8988T (cell line): ENCODE measurements at places on chromosomes 11 and 22.

- DNase-seq: no peak
These were observed 35.2 kb upstream of the FADD start for GRCh38 chr11:70167723-70168404.

DNA sequence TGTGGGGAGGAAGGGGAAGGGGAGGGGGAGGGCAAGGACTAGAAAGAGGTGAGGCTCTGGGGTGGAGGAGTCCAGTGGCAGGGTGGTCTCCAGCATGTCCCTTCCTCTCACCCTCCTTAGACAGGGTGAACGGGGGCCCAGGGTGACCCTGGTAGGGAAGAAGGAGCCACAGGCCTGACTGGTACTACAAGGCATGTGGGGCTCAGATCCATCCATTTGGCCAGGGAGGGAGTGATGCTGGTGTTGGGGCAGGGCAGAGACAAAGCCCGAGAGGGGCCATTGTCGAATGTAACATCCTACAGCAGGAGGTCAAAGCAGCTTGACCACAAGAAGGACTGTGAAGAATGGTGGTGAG, 69.0 kb upstream of the SHISAL1 start:
- no peak for DNase-seq

- DNase-seq: no peak
These were observed 262.3 kb upstream of the MTNR1B start for GRCh38 chr11:92707173-92707619.

- peak; percentile 32 for DNase-seq
These were observed 100.5 kb downstream of the WT1 start for GRCh38 chr11:32334822-32335221.

DNA sequence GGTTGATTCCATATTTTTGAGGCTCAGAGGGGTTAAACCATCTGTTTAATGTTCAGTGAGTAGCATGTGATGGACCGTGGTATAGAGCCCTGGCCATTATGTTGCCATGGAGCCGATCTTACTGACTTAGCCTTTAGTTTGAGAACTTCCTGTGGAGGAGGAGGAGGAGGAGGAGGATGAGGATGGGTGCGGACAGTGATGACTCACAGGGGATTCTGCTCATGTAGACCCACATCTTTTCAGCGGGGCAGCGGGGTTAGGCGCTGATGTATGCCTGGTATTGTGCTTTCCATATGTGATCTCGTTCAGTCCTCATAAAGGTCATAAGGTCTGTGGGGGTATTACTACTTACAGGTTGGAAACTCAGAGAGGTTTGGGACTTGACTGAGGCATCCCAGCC, 13.9 kb downstream of the STX3 start:
- no peak for DNase-seq

- DNase-seq: no peak
These were observed 6.1 kb upstream of the PNPLA3 start for GRCh38 chr22:43917521-43917920.

DNA sequence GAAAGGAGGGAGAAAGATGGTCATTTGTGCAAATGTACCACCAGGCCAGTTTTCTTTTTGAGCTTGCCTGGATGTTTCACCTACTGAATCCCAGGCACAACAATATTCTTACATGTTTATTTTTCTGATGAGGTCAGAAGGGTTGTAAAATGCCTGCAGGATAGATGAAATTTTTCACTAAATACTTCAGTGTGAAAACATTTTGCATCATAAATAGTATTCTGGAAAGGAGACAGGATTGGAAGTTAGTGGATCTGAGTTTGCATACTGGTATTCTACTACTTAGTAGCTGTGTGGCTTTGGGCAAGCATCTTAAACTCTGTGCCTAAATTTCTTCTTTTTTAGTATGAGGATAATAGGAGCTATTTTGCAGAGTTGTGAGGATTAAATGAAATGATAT, 24.8 kb downstream of the RNF169 start:
- no peak for DNase-seq

- DNase-seq: no peak
These were observed 5.0 kb upstream of the PLEKHA7 start for GRCh38 chr11:17019232-17019631.

DNA sequence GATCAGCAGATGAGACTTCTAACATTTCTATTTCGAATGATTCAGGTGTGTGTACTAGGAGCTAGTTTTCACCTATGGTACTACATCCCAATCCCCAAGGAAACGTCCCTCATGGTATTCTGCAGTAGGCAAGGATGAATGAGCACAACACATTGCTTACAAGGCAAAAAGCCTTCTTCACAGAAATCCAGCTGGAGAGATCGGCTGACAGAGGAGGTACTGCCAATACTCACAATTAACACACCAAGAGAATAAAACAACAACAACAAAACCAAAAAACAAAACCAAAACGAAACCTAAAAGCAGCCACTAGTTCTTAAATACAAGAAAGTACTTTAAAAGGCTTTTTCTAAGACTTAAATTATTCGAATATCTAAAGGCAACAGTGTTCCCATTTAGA, 101.4 kb downstream of the PICALM start:
- no peak for DNase-seq
